ENCODE measurements at places on chromosomes 1 and 21.
A peak's percentile ranks its signal among the peaks of the same experiment; 100 is the strongest.

DNA sequence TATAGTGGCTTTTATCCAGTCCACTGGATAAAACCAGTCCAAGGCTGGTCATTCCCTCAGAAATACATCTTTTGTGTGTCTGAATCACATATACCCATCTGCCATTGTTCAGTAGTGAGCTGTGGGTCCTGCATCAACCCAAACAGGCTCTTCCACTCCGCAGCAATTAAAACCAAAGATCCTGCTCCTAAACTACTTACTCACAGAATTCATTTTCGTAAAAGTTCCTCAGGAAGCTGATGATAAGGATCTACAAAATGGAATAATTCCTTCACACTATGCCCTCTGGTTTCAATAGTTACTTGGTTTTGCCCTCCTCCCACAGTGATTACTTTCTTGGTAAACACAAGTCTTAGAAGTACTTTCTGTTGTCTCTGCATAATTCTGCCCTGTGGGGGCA lies 5.1 kb upstream of the MFSD2A start:
- no peak for DNase-seq

GRCh38 chr1:235011599-235012435 lies 116.8 kb downstream of the TOMM20 start:
- peak; percentile 91 for DNase-seq

DNA sequence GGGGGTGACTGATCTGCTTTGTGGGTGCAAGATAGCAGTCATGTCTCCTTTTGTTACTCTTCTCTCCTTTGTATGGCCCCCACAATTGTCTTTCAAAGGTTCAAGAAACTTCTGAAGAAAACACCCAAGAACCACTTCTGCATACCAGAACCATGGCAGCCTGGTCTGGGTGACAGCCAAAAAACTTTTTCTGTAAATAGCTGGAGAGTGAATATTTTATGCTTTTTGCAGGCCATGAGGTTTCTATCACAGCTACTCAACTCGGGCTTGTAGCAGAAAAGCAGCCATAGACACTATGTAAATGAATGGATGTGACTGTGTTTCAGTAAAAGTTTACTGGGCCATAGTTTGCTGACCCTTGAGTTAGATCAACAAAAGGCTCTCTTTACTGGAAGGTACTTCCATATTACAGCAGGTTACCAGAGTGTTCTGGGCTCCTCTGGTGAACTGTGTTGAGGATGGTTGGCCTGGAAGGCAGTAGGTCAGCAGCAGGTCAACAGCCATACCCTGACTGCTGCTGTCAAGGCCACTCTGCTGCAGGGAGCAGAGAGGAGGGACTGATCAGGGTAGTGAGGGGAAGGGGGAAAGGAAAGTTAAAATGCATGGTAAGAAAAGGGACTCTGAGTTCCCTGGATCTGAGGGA lies 116.4 kb downstream of the GDAP2 start:
- DNase-seq = no peak

DNA sequence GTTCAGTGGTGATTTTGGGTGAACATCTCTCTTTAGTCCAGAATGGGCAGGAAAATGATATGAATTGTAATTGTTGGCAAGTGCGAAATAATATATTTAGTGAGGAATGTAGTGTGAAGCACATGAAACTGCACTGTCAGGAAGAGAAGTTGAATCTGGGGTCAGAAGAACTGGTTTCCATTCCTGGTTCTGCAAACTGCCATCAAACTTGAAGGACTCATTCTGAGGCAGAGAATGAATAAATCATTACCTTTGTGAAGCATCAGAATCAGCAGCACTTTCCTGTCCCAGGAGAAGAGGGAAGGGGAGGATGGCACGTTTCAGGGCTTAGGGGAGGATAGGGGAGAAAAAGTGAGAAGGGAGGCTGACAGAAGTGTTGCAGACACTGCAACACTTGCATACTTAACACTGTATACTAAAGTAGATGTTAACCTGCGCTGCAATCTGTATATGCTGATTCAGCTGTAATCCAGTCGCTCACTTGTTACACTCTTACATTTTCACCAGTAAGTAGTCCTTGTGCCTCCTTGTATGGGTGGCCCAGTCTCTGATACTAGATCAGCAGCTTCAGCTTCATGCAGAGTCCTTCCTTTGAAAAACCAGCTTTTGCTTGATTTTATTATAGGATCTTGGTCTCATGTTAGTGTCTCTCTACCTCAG lies 10.5 kb upstream of the RPTN start:
- no peak for DNase-seq

- no peak for DNase-seq
Measured at GRCh38 chr1:239815074-239815473, 276.6 kb upstream of the FMN2 start.

DNA sequence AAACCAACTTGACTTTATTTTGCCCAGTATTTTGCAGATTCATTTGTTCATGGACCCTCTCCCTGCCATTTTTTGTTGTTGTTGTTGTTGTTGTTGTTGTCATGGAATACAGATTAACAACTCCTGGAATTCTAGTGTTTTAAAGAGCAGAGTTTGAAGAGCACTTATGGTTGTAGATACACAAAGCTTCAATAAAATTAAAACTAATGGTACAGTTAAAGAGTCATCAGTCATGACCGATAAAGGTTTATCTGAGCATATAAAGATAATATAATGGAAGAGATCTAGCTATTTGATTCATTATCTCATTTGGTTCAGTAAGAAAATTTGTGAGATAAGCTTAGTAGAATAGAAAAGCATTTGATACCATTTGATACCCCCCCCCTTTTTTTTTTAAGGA lies 21.8 kb downstream of the NEK7 start:
- DNase-seq = no peak

GRCh38 chr1:222886878-222887351 lies 72.1 kb downstream of the DISP1 start:
- DNase-seq = no peak

DNA sequence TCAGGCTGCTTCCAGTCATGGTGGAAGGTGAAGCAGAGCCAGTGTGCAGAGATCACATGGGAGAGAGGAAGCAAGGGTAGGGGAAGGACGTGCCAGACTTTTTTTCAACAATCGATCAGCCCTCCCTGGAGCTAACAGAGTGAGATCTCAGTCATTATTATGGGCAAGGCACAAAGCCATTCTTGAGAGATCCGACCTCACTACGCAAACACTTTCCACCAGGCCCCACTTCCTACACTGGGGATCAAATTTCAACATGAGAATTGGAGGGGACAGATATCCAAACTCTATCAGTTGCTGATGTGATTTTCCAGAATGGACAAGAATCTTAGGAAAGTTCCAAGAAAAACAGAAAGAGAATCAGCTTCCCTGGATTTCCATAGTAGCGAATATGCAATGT lies 60.5 kb downstream of the BACE2 start:
- no peak for DNase-seq

GRCh38 chr1:9250411-9251381 lies 16.1 kb downstream of the H6PD start:
- no peak for DNase-seq

All from stimulated activated CD4-positive, alpha-beta T cell treated with anti-CD3 and anti-CD28 coated beads, Interleukin-1b, Interleukin-23, amount 100 ng/mL, for 1 hour (primary cell).